Activated naive CD4-positive, alpha-beta T cell (primary cell): ENCODE measurements at places on chromosomes 16 and 17.
A peak's percentile ranks its signal among the peaks of the same experiment; 100 is the strongest.

DNA sequence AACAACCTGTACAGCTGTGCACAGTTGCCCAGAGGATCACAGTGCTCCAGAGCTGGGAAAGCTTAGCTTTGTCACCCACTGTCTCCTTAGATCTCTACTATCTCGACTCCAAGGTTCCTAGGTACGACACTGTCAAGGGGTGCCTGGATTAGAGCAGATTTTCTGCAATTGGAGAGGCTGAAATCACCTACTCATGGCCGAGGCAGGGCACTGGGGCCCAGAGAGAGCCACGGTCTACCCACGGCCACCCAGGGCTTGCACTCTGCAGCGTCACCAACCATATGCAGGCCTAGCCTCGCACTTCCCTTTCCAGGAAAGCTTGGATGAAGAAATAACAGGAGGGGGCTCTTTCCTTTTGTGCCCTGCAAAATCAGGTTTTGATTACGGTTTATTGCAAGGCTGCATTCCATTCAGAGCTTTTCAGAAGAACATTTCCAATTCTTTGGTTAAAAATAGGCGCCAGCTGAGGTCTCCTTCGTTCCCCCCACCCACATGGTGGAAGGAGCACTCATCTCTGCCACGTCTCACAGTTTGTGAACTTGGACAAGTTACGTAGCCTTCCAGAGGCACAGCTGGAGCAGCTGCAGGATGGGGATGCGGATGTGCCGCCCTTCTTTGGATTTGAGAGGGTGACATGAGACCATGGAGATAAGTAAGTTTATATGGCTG, 80.0 kb downstream of the IRX5 start:
- no peak for DNase-seq

GRCh38 chr16:86383488-86384262, 126.7 kb upstream of the FOXF1 start:
- no peak for DNase-seq

- DNase-seq, result no peak
These were observed 9.8 kb upstream of the TNRC6C start for GRCh38 chr17:77948690-77949114.

DNA sequence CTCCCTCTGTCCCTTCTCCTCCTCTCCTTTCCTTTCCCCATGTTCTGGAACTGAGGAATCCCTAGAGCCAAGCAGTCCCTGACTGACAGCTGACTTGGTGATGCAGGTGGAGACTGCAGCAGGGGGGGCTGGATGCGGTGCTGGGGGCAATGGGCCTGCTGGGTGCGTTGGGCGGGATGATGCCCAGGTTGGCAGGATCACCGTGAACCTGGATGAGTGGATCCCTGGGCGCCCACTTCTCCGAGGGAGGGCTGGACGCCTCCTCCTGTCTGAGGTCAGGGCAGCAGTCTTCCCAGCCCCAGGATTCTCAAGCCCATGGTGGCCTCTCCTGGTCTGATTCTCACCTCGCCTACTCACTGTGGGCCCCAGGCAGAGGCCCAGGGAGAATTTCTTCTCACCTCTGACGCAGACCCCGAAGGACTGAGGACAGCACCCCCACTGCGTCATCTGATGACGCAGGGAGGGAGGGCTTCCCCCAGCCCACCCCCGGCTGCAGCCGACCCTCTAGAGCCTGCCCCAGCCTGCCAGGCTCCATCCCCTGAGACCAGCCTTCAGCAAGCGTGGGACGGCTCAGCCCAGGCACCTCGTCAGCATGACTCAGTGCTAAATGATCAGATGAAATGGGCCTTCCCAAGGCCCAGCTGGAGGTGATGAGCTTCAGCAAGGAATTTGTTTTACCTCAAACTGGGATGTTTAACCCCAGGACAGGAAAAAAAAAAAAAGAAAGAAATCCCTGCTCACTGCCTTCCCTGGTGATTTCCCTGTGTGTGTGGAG, 188.0 kb upstream of the TNRC6C start:
- no peak for DNase-seq

- DNase-seq, result no peak
These were observed 55.2 kb upstream of the IRX5 start for GRCh38 chr16:54875443-54875842.

- DNase-seq, result no peak
These were observed 10.5 kb upstream of the PLK1 start for GRCh38 chr16:23668225-23668624.

GRCh38 chr17:47316311-47316710, 7.4 kb upstream of the EFCAB13 start:
- no peak for DNase-seq

- peak; percentile 87 for DNase-seq
These were observed at the start of gene HMOX2 for GRCh38 chr16:4475880-4476788. HMOX2 (plus strand) TSS chr16:4476398; CDS start chr16:4505525, 29,127 bp downstream.

GRCh38 chr16:84406006-84406963, 37.9 kb downstream of the ATP2C2 start:
- DNase-seq, result no peak

DNA sequence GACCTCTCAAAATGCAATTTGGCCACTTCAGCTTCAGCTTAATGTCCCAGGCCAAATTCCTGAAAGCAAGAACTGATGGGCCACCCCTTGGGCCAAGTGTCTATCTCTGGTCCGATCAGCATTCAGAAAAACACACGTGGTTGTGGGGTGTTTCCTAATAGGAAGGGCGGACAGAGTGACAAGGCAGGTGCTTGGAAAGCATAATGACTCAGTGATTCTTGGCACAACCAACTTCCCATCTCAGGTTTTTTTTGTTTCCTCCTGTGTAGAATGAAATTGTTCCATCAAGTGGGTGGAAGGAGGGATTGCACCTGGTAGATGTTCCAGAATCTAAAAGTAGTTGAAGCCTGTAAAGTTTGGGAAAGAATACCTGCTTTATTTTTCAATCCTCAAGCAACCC, 155.6 kb downstream of the HS3ST2 start:
- DNase-seq, result no peak

DNA sequence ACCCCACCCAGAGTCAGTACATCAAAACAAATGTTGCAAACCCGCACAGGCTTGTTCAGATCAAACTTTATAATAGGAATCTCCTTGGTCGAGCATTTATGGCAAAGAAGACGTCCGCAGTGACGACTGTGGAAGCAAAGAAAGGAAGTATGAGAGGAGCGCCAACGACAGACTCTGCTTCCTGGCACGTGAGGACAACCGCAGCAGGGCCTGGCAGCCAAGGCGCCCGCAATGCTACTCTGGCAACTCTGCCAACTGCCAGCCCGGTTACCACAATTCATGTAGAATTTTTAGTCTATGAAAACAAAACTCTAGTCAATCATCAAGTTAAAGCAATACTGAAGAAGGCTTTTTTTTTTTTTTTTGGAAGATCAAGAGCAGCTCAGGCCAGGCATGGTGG, 24.8 kb downstream of the CYB5D2 start:
- DNase-seq, result no peak

DNA sequence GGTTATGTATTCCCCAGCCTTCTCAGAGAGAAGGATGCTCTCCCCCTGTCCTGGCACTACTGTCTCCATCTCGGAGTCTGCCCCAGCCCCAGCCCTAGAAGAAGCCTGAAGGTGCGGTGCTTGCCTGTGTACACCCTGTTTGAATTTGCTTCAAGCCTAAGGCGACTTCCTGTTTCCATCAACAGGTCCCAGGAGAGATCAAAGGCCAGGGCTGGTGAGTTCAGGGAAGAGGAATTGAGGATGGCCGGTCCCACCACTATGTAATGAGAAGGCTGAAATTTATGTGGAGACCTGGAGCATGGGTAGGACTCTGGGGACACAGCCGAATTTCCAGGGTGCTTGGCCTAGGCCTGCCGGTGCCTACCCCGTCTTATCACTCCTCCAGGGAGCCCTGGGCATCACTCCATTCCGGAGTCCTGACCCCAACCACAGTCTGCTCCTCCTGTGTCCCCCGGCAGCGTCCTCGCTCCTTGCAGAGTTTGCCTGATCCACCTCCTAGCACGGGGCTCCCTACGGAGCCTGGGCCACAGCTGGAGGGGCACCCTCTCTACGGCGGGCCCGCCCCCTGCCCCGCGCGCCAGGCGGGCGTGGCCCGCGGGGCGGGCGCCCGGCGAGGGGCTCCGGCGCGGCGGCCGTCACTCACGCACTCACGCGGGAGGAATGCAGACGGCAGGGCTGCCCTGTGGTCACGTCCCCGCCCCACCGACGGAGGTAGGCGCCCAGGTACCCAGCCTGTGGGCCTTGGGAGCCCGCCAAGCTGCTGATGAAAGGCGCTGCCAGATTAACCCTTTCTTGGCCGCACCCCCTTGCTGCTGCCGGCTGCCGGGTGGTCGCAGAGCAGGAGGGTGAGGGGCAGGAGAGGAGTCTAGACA, 53.8 kb upstream of the TAC4 start:
- DNase-seq, result no peak

DNA sequence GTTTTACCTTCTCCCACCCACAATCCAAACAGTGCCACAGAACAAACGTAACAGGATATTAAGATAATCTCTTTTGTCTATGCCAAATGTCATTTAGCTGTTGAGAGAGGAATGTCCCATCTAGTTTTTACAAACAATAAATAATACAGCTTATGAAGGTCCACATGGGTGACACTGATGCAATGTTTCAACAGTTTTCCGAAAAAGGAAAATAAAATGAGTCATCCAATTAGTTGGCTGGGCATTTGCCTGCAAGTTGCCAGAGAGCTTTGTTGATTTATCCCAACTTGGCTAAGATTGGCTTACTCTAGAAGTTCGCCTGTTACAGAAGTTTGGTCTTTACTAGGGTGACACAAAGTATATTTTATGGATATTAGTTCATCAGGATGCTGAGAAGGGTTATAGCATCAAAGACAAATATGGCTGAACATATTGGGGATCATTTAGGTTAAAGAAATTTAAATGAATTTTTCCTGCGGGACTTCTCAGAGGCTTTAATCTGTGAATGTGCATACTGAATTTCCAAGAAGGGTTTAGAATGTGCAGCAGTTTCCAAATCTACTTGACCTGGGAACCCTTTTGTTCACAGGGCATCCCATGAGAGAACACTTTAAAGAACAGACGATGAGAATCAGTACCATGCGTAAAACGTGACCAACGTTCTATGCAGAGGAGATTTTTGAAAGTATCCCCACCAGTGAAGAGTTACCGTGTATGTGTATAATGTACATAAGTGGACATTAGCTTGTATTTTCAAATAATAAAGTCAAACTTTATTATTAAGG, 73.1 kb downstream of the CDH13 start:
- no peak for DNase-seq

- DNase-seq, result no peak
These were observed 163.8 kb downstream of the PRKCA start for GRCh38 chr17:66466106-66466820.

GRCh38 chr17:44352828-44353671, 7.9 kb downstream of the GRN start:
- no peak for DNase-seq
